ENCODE measurements at places on chromosomes 1 and 21.
A peak's percentile ranks its signal among the peaks of the same experiment; 100 is the strongest.

- no peak for DNase-seq
Observed at GRCh38 chr1:176022574-176022973, 184.5 kb downstream of the COP1 start.

DNA sequence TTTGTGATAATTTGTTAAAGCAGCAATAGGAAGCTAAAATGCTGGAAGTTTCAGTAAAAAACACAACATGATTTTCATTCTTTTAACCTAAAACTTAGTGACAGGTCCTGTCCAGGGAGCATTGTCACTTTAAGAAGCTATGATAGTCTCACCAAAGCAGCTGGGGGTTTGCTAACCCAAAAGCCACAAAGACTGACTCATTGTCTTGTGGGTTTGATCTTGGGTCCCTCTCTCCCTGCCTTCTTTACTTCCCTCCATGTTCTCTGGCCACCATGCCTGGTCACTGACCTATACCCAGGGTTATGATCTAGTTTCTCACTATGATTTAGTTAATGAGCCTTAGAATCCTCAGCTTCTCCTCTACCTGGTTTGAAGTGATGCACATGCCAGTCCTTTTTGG is 213.5 kb upstream of the PTGFR start:
- peak; percentile 44 for DNase-seq

DNA sequence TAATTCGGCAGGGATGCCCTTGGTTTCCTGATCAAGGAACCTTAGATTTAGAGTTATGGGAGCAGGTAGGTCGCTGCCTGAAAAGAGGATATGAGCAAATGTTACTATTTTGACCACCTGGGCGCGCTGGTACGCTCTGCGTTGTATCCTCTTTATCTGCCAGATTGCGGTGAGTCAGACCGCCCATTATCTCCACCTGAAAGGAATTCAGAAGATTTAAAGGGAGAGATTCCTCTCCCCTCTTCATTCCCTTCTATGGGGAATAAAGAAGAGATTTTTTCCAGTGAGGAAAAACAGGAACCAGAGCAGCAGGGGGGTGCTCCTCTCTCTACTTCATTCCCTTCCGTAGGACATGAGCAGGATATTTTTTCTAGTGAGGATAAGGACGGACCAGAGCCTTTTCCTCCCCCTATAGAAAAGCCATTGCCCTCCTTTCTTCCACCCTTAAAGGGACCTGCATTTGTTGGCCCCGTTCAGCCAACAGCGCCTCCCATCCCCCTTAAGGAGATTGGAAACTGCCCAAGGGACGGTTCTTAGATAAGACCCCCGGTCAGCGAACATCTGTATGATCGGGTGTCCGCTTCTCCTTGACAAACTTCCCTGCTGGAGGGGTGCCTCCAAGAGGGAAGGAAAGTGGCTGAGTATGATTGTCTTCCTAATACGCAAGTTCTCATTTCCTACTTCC is 34.1 kb downstream of the CLCA1 start:
- no peak for DNase-seq

DNA sequence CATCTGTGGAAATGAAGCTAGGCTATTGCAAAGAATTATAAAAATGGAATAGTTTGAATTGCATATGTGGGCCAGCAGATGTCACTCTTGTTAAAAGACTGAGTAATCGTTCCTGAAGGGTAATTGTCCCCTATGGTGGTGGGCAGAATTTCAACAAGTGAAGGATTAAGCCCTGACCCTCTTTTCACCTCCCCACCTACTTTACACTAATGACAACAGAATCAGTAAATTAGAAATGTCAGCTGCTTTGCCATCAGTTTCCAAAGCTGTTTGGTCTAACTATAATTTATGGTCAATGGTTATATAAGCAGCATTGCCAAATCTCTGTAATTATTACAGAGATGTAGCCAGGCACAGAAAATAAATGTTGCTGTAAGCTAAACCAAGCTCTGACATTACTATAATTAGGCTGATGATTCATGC is 898.6 kb downstream of the AMY1C start:
- peak; percentile 14 for DNase-seq

GRCh38 chr1:15038232-15039016 is 115.1 kb upstream of the TMEM51 start:
- DNase-seq = peak; percentile 25

- no peak for DNase-seq
Observed at GRCh38 chr1:3384407-3384806, 70.1 kb upstream of the ARHGEF16 start.

- DNase-seq = peak; percentile 19
Observed at GRCh38 chr1:58933599-58933926, 149.7 kb upstream of the JUN start.

- DNase-seq = no peak
Observed at GRCh38 chr1:2148691-2149090, 45.9 kb downstream of the FAAP20 start.

DNA sequence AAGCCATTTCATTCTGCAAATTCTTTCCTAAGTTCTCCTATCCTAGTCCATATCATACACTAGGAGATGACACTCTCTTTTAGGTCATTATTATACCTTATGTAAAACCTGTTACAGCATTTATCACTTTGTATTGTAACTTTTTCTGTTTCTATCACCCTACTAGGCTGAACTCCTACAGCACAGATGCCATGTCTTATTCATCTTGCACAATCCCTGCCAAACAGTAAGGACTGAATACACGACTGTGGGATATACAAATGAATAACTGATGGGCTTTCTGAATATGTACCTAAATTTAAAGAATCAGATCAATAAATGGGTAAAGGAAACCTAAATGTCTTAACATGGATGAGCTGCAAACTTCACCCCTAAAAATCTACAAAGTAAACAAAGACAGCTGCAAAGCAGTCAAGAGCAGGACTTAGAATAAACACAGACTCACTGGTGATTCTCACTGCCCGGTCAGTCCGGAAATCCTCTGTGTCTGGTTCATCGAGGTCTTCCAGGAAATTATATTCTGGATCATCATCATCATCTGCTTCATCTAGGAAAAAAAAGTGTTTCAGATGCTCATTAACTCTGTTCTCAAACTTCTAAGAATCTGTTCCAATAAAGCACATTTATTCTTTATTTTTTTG is 62.3 kb downstream of the GON4L start:
- no peak for DNase-seq

- no peak for DNase-seq
Observed at GRCh38 chr1:195335541-195335940, 1272.7 kb downstream of the KCNT2 start.

DNA sequence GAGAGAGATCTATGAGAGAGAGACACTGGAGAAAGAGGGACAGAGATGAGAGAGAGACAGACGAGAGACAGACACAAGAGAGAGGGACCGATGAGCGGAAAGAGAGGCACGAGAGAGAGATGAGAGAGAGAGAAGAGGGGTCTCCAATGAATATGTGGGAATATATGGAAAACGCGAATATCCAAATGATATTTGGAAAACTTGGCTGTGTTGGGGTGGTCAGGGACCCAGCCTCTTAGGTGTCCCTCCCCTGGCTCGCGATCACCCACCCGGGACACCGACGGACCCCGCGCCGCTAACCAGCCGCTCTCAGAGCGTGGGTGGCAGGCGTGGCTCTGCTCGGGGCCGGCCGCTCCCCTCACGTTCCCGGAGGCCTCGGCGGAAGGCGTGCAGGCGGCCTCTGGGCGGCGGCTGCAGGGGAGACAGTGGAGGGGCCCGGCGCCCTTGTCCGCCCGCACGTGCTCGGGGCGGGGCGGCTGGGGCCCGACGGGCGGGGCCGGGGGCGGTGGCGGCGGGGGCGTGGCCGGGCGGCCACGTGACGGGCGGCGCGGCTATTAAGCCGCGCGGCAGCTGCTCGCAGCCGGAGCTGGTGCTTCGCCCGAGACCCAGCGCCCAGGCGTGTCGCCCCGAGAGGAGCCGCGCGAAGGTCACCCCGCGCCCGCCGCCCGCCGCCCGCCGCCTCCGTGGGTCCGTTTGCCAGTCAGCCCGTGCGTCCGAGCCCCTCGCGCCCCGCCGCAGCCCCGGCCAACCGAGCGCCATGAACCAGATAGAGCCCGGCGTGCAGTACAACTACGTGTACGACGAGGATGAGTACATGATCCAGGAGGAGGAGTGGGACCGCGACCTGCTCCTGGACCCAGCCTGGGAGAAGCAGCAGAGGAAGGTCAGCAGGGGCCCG is at the start of gene ACTN2:
ACTN2 (plus strand) TSS at position 583 of the 898 bp plus-strand sequence; CDS start at position 758, 175 bp downstream.
- no peak for DNase-seq

DNA sequence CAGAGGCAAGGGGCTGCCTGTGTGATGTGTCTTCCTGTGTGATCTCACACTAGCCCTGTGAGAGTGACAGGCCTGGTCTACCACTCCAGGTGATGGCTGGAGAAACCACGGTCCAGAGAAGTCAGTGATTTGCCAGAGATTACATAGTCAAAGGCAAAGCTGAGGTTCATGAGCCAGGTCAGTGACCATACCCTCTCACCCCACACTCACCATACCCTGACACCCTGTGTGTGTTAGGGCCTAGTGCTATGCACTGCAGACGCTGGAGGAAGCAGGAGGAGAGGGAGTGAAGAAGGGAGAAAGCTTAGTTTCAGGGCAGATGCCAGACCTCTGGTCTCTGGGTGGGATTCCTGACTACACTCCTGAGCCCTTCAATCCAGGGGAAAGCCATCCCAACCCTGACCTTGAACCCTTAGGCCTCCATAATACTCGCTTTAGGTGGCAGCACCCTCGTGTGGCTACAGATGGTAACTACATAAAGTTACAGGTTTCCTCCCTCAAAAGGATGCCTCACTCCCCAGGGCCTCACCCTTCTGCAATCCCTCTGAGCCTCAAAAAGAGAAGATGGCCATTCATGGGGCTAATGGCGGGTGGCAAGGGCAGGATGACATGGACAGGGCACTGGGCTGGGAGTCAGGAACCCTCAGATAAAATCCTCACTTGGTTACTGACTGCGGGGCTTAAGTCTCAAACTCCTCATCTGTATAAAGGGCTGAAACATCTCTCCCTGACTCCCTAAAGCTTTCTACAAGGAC is 20.8 kb upstream of the SDC3 start:
- DNase-seq = peak; percentile 52

DNA sequence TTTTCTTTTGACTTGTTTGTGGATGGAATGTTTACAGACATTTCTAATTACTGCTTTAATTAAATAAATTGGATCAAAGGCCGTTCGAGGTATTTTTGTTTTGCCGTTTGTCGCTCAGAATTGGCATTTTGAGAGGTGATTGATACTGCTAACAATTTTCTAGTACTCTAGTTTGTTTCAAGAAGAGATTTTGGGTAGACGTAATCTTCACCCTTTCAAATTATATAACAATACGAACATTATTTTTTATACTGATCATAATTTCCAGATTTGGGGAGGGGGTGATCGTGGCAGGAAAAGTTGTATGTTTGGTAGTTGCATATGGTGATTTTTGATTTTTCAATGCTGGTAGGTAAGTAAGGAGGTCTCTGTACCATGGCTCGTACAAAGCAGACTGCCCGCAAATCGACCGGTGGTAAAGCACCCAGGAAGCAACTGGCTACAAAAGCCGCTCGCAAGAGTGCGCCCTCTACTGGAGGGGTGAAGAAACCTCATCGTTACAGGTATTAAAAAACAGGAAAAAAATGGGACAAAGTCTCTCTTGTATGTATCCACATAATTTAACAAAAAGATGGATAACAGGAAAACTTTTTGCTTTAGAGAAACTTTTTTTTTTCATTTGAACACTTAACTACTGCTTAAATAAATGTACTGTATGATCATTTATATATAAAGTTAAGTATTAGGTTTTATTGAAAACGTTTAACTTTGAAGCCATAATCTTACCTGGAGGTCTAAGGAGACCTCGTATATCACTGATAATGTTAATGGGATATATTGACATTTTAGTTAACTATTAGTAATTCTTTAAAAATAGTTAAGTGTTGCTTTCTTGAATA is 1.7 kb downstream of the H3-3A start:
- DNase-seq = peak; percentile 23

- DNase-seq = no peak
Observed at GRCh38 chr1:192158181-192158580, at the start of gene RGS18. TSS of gene RGS18 (plus strand) at chr1:192158462. CDS start at chr1:192158638, 176 bp downstream.

DNA sequence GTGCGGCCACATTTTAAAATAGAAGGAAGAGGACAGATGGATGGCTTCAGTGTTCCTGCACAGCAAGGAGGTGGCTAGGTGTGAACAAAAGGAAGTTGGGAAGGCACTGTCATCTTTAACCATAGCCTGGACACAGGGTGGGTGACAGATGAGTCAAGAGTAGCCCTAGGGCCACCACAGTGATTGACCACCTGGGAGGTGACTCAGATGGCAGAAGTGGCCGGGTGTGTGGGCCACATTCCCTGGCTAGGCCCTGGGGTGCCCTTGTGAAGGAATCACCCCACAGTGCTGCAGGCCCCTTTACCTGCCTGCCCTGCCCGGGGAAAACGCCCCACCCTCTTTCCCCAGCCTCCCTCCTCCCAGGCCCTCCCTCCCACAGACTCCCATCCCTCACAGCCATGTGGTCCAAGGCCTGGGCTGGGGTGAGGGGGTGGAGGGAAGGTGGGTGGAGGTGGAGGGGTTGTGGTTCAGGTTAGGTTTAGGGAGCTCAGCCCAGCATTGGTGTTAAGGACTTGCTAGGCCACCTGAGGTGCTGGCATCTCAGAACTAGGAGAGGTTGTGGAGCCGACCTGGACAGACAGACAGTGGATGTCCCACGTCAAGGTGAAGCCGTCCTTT is 59.1 kb downstream of the SPSB1 start:
- no peak for DNase-seq

DNA sequence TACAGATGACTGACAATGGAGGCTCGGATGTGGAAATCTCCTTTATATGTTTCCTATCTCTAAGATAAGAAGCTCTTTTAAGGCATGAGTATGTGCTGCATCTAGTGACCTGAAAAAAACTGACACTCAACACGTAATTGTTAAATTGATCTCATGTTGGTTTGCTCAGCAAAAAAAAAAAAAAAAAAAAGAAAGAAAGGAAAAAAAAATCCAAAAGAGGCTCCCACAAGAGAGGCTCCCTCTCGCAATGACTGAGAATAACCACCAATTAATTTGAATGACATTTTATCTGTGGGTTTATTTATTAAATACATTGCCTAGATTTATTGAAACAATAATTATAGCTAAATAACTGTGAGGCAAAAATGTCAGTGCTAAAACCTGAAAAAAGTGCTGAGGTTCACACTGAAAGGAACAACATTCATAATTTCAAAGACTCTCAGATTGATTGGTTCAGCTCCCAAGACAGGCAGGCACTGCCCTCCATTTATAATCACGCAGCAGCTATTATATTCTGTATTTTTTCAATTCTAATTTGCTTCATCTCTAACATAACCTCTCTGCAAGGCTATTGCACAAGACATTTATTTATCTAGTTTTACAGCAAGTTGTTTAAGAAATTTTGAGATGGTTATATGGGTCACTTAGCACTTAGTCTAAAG is 184.5 kb upstream of the TMPRSS15 start:
- no peak for DNase-seq
